Uterus (tissue), 4 donors: ENCODE measurements at places on chromosomes 16 and 17. TPM values are rescaled to one million over a fixed set of nuclear protein-coding genes. Genes with fewer than 3 reads are reported as not detected.
A peak's percentile ranks its signal among the peaks of the same experiment; 100 is the strongest.

PDILT gene
- not detected for total RNA-seq

DNA sequence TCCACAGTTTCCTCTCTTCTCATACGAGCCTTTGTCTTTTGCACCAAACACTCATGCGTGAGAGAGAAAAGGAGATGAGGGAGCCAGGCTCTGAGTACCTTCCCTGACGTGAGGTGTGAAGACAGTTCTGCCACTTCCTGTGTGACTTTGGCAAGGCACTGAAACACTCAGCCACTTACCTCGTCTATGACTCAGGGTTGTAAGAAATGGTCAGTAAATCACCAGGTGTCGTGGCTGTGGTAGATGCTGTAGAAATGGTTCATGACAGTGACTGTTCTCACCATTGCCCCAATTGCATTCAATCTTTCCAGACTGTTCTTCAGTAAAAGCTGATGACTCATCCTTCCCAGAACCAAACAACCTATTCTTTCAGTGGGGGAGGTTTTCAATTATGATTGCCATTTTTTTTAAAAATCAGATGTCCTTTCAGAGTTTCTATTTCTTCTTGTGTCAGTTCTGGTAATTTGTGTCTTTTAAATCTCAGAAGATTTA is 49.2 kb upstream of the CBFA2T3 start:
- no peak overlapping the region for H3K4me3 ChIP-seq
- no peak for DNase-seq
- no peak overlapping the region for H3K27ac ChIP-seq
- H3K4me1 ChIP-seq, result no peaks in the 10 kb centered on the region
- no peaks in the 10 kb centered on the region for H3K36me3 ChIP-seq

IRX5 gene
- total RNA-seq, result not detected

DNA sequence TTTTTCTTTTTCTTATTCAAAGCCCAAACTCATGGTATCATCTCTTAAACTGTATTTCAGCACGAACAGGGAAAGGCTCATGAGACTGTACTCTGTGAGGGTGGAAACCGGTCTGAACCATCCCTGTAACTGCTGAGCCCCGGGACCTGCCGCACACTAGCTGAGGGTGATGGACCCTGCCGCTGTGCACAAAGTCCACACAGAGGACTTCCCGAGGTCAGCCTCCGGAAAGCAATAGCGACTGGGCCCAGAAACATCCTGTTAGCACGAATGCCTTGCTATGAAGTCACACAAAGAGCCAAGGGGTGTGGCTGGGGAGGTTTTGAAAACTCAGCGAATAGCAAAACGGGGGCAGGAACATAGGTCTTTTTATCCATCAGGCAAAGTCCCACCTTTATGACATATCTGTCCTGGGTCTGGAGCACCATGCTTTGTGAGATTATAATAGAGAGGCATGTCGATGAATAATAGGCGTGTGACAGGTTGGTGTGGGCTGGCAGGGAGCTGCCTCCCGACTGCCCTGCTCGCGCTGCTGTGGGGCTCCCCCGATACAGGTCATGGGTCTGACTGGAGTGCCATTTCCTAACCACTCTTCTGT is 33.4 kb downstream of the CDK5R1 start:
- no peaks in the 10 kb centered on the region for H3K36me3 ChIP-seq
- peak overlapping the region; percentile 40 for H3K4me3 ChIP-seq
- H3K27me3 ChIP-seq, result no peaks in the 10 kb centered on the region
- H3K4me1 ChIP-seq, result no peaks in the 10 kb centered on the region
- H3K27ac ChIP-seq, result no peak overlapping the region

GRCh38 chr16:84498223-84498610 is 6.2 kb downstream of the MEAK7 start:
- no peaks in the 10 kb centered on the region for H3K36me3 ChIP-seq
- H3K4me1 ChIP-seq, result no peaks in the 10 kb centered on the region
- H3K27ac ChIP-seq, result no peak overlapping the region
- H3K4me3 ChIP-seq, result no peak overlapping the region
- no peak for DNase-seq

GRCh38 chr17:44557651-44558285 is 484 bp downstream of the FZD2 start:
- H3K27ac ChIP-seq, result peak overlapping the region; percentile 88
- peak; percentile 38 for DNase-seq
- no peaks in the 10 kb centered on the region for H3K4me1 ChIP-seq
- peak overlapping the region; percentile 83 for H3K4me3 ChIP-seq

- H3K36me3 ChIP-seq, result no peaks in the 10 kb centered on the region
- H3K4me1 ChIP-seq, result no peaks in the 10 kb centered on the region
- no peaks in the 10 kb centered on the region for H3K27me3 ChIP-seq
- DNase-seq, result no peak
- H3K4me3 ChIP-seq, result no peak overlapping the region
- H3K27ac ChIP-seq, result no peak overlapping the region
Measured at GRCh38 chr16:13036600-13036999, 135.2 kb downstream of the SHISA9 start.

DNA sequence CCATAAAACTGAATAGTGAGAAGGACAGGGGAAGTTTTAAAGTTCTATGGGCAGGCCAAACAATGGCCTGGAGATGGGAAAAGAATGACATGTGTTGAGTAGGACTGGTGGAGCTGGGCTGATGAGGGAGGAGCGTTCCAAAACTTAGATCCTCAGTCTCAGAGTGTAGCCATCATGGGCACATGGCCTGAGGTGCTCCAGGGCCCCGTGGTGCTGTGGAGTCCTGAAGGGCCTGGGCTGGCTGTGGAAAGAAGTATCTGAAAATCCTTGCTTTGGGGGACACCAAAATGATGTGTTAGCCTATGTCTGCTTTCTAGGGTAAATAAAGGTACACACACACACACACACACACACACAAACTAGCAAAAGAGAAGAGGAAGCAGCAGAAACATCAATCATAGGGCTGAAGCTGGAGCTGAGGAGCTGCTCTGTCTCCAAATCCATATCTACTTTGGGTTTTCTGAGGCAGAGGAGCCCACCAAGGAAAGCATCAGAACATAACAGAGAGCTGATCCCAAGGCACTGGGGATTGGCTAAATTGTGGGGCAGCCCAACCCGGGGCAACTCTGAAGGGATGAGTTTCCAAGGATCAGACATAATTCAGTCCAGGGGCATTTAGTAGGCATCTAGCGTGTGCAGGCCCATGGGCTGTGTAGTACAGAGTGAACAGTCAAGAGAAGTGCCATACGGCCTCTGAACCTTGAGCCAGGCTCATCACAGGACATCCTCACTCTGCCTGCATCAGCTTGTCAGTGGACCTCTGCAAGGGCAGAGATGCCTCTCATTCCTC is 85.2 kb downstream of the C16orf78 start:
- no peaks in the 10 kb centered on the region for H3K4me1 ChIP-seq
- H3K36me3 ChIP-seq, result no peaks in the 10 kb centered on the region
- DNase-seq, result no peak
- no peak overlapping the region for H3K4me3 ChIP-seq
- no peak overlapping the region for H3K27ac ChIP-seq

DNA sequence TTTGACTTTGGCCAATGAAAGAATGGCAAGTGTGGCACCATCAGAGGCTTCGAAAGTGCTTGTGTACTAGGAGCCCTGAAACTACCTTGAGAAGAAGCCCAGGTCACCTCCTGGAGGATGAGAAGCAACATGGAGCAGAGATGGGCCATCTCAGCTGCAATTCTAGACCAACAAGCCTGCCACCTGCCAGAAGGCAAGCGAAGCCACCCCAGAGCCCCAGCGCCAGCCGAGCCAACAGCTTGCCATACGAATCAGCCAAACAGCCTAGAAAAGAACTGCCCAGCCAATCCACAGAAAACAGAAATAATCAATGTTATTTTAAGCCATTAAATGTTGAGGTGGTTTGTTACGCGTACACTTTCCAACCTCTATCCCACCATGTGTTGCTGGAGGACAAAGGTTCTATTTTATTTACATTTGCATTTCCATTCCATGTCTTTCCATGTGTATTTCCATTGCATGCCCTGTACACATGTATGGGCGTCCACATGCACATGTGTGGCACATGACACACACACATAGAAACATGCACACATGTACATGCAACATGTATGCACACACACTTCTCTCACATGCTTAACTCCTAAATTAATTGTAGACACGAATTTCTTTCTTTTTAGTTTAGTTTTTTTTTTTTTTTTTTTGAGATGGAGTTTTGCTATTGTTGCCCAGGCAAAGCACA is 144.3 kb upstream of the TNRC6C start:
- no peak overlapping the region for H3K27ac ChIP-seq
- no peaks in the 10 kb centered on the region for H3K36me3 ChIP-seq
- no peak overlapping the region for H3K4me3 ChIP-seq
- no peak for DNase-seq

TPSD1 gene
- 0.52 TPM for total RNA-seq

DNA sequence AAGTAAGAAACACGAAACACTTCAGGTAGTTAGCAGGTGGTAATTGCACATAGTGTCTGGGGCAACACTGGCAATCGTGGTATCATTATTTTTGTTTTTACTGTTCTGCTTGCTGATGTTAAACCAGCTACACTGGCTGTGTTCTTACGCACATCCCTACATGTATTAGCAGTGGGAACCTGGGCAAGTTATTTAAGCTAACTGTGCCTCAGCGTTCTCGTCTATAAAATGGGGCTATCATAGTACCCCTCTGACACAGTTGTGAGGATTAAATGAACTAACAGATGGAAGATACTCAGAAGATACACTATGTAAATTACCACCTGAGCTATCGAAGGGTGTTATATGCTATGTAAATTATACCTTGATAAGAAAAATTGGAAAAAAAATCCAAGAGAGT is 117.4 kb downstream of the SNX29 start:
- H3K27me3 ChIP-seq, result no peaks in the 10 kb centered on the region
- no peaks in the 10 kb centered on the region for H3K36me3 ChIP-seq
- no peak overlapping the region for H3K27ac ChIP-seq
- H3K4me1 ChIP-seq, result no peaks in the 10 kb centered on the region
- H3K4me3 ChIP-seq, result no peak overlapping the region

FBXO39 gene
- total RNA-seq, result not detected

- no peak overlapping the region for H3K27ac ChIP-seq
- H3K4me3 ChIP-seq, result no peak overlapping the region
- no peaks in the 10 kb centered on the region for H3K4me1 ChIP-seq
- no peaks in the 10 kb centered on the region for H3K36me3 ChIP-seq
- H3K27me3 ChIP-seq, result no peaks in the 10 kb centered on the region
- no peak for DNase-seq
Measured at GRCh38 chr17:61805399-61805798, 57.9 kb downstream of the BRIP1 start.

NPIPA8 gene
- total RNA-seq, result not detected

IL34 gene
- total RNA-seq, result not detected
